ENCODE measurements at places on chromosomes 6 and 20. TPM values are rescaled to one million over a fixed set of nuclear protein-coding genes. Genes with fewer than 3 reads are reported as not detected.

The SLC22A16 gene
- total RNA-seq: not detected

The KIAA0408 gene
- 2.0 TPM for total RNA-seq

The SLC22A2 gene
- not detected for total RNA-seq

The BIRC7 gene
- total RNA-seq: not detected

DNA sequence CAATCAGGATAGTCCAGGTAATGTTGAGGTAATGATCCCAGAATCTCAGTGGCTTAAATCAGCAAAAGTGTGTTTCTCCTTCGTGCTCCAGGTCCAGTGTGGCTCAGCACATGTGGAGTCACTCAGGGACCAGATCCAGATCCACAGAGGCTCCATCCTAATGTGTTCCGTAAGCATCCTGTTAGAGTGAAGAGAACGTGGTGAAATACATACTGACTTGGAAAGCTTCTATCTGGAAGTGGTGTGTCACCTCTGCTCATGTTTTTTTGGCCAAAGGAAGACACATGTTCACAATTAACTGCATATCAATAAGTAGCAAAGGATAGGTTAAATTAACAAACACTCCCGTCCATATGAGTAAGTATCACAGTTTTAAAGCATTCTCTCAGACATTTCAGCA is 26.8 kb upstream of the PREP start:
- no peak for DNase-seq

DNA sequence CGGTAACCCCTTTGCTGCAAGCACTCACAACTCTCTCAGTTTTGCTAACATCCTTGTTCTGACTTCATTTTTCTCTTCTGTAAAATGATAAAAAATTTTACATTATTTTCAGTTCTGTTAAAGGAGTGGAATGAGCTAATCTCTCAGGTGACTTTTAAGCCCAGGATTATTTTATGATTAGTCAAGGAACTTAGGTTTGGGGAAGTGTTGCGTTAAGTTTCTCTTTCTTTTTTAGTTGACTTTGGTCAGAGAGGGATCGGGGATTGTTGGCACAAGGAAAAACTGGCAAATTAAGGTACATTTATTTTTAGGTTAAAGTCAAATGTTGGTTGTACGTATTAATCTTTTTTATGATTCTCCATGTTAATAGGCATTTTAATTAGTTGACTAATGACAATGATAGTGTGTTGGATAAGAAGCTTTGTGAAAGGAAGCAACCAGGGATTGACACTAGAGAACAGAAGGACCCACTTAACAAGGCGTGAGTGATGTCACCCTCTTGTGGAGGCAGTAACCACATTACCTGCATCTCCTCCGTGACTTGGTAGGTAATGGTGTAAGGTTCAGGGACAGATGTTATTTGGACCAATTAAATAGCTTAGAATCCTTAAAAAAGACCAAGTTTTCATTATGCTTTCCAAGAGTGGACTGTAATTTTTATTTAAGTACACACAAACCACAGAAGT is 31.6 kb downstream of the CD83 start:
- no peak for DNase-seq

GRCh38 chr20:60558486-60558885 is 600.3 kb downstream of the CDH26 start:
- no peak for DNase-seq

GRCh38 chr20:61450549-61450948 is 198.5 kb downstream of the CDH4 start:
- no peak for DNase-seq

GRCh38 chr6:169142538-169142844 is 111.2 kb downstream of the THBS2 start:
- DNase-seq: no peak

DNA sequence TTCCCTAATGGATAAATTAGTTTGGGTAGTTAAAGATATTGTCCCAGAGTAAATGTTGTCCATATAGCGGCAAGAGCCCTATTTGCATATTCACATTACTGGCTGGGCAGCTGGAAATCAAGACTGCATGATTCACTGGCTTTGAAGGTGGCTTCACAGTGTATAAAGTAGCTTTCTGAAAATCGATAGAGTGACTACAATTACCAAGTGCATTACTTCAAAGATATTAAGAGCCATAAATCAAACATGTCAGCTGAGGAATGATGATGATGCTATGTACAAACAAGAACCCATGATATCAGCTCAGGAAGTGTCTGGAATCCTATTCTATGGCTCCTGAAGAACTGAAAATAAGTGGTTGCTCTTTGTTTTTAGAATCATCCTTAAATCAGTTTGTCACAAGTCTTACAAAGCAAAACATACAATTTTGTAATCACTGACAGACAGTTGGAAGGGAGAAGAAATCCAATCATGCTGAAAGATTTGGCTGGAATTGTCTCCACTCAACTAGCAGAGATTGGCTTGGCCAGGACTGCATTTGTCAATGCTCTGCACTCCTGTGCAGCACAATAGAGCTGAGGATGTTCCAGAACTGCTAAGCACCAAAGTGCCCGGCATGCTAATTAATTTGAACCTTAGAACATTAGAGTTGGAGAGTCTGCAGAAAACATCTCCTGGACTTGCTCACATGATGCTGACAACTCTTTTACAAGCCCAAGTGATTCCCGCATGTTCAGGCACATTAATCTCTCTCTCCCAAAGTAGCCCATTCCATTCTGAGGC is 77.9 kb upstream of the B3GAT2 start:
- DNase-seq: no peak

- no peak for DNase-seq
Measured at GRCh38 chr20:45303586-45304463, 2.8 kb upstream of the RBPJL start.
